ENCODE measurements at places on chromosomes 6 and 20. TPM values are rescaled to one million over a fixed set of nuclear protein-coding genes. Genes with fewer than 3 reads are reported as not detected.

The CTSZ gene
- total RNA-seq, result 126 TPM

The SFTA2 gene
- total RNA-seq, result not detected

The MGME1 gene
- total RNA-seq, result 14.1 TPM

The SIRPG gene
- not detected for total RNA-seq

The MMP24 gene
- 13.7 TPM for total RNA-seq

The EPPIN gene
- not detected for total RNA-seq

The OLIG3 gene
- total RNA-seq, result 0.14 TPM

The TASP1 gene
- 10.8 TPM for total RNA-seq

The MAN1A1 gene
- total RNA-seq, result 11.7 TPM

The ESR1 gene
- total RNA-seq, result 0.05 TPM

The ARFGEF3 gene
- total RNA-seq, result 1.5 TPM

The KIF6 gene
- 1.2 TPM for total RNA-seq

The GTSF1L gene
- total RNA-seq, result not detected

GRCh38 chr6:492816-493414 is 101.4 kb downstream of the IRF4 start:
- DNase-seq, result no peak

GRCh38 chr20:3420211-3420707 is 12.8 kb upstream of the DNAAF9 start:
- no peak for DNase-seq

DNA sequence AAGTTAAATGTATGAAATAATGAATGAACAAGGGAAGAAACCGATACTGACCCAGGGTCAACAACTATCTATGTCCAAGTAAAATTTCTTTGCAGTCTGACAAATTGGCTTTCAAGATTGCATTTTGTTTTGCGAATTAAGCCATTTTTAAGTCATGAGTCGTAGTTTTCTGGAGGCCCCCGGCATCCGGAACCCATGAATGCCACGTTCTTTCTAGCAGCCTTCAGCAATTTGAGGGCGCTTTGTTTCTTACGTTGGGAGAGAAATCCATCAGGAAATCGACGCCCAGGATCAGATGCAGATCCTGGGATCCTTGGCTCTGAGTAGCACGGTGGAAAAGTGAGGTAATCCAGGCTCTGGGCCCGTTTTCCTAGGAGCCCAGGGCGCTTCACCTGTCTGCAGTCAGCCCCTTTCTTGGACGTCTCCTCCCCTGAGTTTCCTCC is 309 bp upstream of the ABRACL start:
- no peak for DNase-seq

GRCh38 chr20:63536997-63537524 is at the start of gene PTK6:
TSS of gene PTK6 (minus strand) at chr20:63537376. CDS start at chr20:63537314, 62 bp downstream.
- DNase-seq, result no peak

- no peak for DNase-seq
Measured at GRCh38 chr20:47127999-47128398, 228.5 kb downstream of the ZMYND8 start.

GRCh38 chr20:33773412-33774089 is 37.6 kb upstream of the CHMP4B start:
- no peak for DNase-seq

- DNase-seq, result no peak
Measured at GRCh38 chr6:33861722-33862121, 57.9 kb upstream of the MLN start.

DNA sequence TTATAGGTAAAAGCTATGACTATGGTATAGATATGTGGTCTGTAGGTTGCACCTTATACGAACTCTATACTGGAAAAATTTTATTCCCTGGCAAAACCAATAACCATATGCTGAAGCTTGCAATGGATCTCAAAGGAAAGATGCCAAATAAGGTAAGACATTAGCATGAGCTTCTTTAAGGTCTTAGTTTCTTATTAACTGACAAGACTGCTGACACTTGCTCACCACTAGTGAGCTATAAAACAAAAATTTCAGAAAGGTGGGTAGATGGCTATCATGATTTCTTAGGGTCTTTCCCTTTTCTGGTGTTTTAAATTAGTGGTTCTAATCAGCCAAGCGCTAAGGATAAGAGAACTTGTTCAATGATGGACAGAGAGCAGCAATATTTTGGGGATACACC is 21.9 kb downstream of the FAM217A start:
- no peak for DNase-seq

DNA sequence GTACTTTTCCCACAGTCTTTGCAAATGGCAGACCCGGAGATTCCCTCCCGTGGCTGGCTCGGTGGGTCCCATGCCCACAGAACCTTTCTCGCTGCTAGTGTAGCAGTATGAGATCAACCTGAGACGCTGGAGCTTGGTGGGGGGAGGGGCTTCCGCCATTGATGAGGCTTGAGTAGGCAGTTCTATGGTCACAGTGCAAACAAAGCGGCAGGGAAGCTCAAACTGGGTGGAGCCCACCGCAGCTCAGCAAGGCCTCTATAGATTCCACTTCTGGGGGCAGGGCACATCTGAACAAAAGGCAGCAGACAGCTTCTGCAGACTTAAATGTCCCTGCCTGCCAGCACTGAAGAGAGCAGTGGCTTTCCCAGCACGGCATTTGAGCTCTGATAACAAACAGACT is 186.0 kb upstream of the KCNK16 start:
- DNase-seq, result no peak

- DNase-seq, result no peak
Measured at GRCh38 chr20:63262836-63263235, 8.6 kb upstream of the NKAIN4 start.

GRCh38 chr6:161056451-161056850 is 64.9 kb downstream of the MAP3K4 start:
- no peak for DNase-seq

DNA sequence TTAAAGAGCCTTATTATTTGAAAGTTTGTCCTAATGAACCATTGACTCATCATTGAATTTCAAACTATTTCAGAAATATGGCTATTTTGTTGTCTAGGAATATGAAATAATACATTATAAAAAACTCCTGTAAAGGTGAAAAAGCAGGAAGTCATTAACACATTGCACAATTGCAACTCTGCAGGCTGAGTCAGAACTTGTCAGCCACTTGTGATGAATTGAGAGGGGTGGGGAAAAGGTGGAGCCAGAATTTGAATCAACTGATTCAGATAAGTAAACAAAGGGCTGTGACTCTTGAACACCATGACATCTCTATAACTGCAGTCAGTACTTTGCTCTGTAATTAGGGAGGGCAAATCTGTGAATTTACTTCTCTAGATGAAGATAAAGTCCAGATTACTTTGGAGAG is 6.0 kb downstream of the C6orf141 start:
- DNase-seq, result peak; percentile 88

DNA sequence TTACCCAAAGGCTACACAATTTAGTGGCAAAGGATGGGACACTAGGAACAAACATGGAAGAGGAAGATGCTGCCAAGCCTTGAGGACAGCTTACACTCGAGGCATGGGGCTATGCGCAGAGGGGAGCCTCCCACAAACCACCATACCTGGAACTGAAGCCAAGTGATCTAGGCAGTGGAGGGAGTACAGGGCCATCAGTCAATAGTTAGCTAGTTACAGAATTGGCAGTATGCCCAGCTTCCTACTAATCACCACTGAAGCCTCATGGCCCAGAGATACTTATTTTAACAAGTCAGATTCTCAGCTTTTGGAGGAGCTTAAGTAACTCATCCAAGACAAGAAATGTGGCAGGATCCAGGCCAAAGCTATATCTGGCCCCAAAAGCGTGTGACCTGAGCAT is 226.6 kb upstream of the MOCS1 start:
- DNase-seq, result no peak

- no peak for DNase-seq
Measured at GRCh38 chr20:62788607-62789006, 7.7 kb upstream of the MRGBP start.

DNA sequence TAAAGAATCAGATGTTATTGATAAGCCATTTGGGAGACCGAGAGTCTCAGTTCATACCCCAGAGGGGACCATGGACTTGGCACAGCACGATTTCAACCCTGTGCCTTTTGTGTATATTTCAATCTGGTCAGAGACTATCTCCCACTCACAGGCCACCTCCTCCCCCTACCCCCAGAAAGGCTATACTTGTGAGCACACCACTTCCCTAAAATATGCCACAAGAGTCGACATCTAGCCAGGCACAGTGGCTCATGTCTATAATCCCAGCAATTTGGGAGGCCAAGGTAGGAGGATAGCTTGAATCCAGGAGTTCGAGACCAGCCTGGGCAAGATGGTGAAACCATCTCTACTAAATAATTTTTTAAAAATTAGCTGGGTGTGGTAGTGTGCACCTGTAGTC is 13.6 kb upstream of the TCF15 start:
- no peak for DNase-seq

DNA sequence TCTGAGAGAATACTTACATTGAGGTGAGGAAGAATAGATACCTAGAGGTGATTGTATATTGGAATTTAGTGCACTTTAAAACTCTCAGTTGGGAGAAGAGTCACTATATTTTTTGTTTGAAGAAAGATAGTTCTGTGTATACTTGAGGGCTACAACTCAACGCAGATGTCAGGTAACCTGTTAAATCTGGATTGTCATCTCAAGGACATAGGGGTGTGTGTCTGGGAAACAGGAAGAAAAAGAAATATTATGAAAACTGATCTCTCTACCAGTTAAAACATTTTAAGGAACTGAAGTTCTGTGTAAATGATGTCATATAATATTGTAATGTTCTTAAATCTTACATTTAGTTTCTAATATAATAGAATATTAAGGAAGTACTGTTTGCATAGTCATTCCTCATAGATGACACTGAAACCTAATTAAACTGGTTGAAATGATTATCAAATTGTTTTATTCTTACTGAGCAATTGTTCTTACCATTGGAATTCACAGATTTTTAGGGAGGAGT is 86.2 kb downstream of the SMAP1 start:
- no peak for DNase-seq

GRCh38 chr6:44471271-44471981 is 83.9 kb downstream of the CDC5L start:
- no peak for DNase-seq

GRCh38 chr20:17568972-17569521 is 828 bp upstream of the DSTN start:
- peak; percentile 98 for DNase-seq

DNA sequence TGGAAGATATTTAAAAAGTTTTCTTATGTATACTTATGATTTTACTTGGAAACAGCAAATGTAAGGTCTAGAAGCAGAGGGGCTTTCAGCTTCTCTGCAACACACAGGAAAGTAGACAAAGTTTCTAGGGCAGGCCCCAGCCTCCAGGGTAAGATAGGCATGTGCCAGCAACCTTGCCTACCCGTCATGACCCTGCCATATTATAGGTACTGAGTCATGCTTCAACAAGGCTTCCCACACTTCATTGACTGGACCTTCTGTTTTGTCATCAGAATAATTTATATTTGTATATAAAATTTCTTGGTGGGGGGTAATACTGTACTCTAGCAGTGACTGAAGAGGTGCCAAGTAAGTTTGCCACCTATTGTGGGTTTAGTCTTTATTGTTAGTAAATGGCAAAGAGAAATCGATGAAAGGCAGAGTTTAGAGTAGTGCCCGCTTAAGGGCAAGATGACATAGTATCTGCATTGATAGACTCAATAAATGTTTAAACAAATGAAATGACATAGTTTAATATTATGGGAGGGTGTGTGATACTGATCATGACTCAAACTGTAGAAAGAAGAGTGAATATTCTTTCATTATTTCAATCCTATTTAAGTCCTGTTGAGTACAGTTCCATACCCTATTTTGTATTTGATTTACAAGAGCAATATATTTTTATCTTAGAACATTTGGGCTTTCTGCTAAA is 95.6 kb downstream of the JARID2 start:
- no peak for DNase-seq

GRCh38 chr20:24488800-24489175 is 19.4 kb downstream of the SYNDIG1 start:
- DNase-seq, result no peak

- no peak for DNase-seq
Measured at GRCh38 chr6:168292826-168293225, 26.8 kb downstream of the DACT2 start.

DNA sequence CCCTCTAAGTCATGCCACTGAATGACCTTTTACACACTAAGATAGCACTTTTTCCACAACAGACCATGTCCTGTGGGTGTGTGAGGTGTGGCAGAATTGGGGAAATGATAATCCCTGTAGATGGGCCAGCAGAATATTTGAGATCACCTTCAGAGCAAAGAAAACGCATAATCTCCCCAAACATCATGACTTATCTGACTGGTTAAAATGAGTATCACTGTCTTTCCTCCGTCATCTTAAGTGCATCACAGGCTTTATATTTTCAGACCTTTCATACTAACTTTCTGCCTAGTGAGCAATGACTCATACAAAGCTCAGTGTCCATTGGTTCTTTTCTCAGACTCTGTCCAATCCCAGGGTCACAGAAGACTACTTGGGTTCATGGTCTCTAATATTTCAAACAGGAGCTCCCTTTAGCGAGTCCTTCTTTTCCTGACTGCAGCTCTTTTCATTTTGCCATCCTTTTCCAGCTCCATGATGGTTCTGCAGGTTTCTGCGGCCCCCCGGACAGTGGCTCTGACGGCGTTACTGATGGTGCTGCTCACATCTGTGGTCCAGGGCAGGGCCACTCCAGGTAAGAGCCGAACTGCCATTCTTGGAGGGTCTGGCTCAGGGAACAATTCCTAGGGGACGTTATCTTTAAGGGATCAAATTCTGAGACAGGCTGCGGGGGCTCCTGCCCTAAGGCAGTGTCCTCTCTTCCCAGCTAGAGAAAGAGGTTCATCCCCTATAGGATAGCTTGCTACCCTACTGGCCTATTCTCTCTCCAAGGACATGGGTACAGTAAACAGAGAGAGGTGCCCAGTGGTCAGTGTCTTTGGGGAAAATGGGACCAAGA is at the start of gene HLA-DPB1:
Gene HLA-DPB1 (plus strand): TSS at position 423 of the 838 bp plus-strand sequence. CDS start 52 bp downstream, at position 475.
- peak; percentile 26 for DNase-seq

DNA sequence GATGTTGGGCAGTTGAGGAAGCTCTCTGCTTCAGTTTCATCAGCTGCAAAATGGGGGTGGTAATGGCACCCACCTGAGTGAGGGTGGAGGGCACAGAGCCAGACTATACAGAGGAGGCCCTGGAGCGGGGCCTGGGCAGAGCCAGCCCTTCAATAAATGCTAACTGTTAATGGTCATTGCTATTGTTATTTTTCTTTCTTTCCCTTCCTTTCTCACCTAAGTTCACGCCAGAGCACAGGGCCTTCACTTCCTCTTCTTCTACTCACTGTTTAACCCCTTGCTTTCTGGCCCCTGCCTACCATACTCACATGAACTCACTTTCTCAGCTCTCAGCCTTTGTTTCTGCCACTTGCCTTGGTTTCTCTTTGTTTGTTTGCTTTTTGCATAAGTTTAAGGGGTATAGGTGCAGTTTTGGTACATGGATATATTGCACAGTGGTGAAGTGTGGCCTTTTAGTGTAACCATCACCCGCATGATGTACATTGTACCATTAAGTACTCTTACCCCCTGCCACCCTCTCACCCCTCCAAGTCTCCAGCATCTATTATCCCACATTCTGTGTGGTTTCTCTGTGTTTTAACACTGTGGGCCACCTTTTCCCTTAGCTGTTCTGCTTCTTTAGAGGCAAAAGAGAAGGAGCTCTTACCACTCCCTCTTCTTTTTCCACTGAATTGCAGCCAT is 7.5 kb upstream of the RREB1 start:
- no peak for DNase-seq

Data from astrocyte (in vitro differentiated cells and primary cell).